PC-9 (cell line): ENCODE measurements at places on chromosomes 7 and 10.

DNA sequence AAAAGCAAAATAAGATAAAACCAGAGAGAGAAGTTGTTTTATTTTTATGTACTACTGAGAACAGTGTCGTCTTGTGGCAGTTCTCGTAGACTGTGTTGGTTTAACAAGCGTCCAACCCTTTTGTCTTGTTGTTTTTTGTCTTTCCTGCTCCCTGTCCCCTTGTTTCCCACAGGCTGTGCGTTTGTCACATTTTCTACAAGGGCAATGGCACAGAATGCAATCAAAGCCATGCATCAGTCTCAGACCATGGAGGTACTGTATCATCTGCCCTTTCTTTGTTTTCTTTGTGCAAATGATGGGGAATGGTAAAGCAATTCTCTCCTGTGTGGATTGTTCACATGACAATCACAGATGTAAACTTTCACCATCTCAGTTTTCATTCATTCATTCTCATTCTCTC, 248.8 kb downstream of the CELF2 start:
- no peak for DNase-seq

GRCh38 chr10:33136271-33136670, 178.2 kb upstream of the ITGB1 start:
- no peak for DNase-seq

DNA sequence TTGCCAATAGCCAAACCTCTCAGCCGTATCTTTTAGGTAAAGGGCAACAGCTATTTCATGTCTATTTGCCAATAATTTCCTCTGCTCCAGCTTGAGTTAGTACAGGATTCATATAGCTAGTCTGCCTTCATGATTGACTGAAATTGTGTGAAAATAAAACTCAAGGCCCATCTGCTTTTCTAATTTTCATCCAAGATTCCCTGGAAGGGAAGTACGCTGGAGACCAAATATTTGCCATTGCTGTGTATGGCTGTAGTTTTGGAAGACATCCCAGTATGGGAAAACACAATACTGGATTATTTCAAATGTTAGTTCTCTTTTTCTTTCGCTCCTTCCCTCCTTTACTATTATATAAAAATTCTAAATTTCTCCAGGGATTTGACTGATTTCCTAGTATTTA, 652.4 kb downstream of the CNTNAP2 start:
- no peak for DNase-seq

GRCh38 chr7:7209412-7210050, 27.2 kb downstream of the C1GALT1 start:
- DNase-seq: no peak

DNA sequence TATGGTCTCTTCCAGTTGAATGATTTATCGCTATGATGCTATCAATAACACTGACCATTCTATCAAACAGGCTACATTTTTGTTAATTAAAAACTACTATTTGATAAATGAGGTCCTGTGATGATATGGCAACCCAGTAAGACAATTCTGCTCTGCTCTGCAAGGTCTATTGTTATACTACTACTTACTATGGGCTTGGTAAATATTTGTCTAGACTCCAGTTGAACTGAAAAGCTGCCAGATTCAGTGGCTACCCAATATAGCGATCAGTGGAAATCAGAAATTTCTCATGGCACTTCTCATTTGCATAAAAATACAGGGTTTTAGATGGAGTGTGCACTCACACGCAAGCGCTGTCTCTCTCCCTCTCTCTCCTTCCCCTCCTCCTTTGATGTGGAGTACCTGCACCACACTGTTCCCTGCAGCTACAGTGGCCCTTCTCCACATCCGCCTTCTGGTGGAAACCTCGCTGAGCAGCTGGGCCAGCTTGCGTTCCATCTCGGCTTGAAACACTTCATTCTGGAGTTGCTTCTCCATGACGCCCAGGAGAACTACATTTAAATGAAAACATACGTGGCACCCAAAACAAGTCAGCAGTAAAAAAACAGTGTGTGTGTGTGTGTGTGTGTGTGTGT, 77.9 kb downstream of the KIAA1549 start:
- no peak for DNase-seq

- DNase-seq: no peak
These were observed 47.3 kb downstream of the TNPO3 start for GRCh38 chr7:129007572-129007971.

DNA sequence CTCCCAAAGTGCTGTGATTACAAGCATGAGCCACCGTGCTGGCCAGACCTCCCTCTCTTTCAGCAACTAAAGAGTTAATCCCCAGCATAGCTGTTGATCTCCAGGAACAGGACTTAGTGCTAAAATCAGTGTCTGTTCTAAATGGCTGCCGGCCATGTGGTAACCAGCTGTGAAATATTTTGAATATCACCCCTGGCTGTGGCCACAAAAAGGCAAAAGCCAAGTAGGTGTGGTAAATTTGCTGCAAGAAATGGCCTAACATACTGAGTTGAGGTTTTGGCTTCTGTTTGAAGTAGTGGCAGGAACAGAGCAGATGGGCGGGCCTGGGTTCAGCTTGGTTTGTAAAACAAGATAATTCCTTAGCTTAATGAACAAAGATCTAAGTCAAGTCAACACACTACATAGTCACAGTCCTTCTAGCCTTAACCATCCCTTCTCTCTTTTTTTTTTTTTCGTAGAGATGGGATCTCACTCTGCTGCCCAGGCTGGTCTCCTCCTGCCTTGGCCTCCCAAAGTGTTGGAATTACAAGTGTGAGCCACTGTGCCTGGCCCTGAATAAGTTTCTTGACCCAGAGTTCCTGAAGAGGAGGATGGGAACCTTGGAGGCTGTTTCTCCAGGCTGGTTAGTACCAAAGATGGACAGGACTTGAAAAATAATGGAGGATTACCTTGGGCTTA, 22.7 kb upstream of the AGFG2 start:
- peak; percentile 60 for DNase-seq

- DNase-seq: no peak
These were observed 4.7 kb upstream of the UNCX start for GRCh38 chr7:1227814-1228544.

GRCh38 chr7:110600956-110601355, 490.0 kb upstream of the LRRN3 start:
- DNase-seq: no peak

- DNase-seq: no peak
These were observed 107.7 kb downstream of the ICA1 start for GRCh38 chr7:8154272-8154671.

GRCh38 chr10:9766762-9767161, 1250.9 kb upstream of the CELF2 start:
- DNase-seq: no peak

DNA sequence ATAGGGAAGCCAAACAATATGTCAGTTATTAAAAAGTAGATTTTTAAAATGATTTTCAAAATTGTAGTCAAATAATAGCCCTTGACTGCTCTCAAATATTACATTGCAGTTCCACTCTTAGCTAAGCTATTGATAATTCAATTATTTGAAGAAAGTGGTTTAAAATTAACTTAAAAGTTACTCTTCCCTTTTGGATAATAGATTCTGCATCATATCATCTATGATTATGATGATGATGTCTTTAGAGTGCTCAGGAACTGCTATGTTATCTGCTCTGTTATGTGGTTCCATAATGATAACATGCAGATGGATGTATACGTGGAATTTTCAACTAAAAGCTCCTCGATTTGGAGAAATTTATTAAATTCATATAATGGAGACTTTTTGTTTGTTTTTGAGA, 110.0 kb downstream of the ADAM22 start:
- no peak for DNase-seq
